Osteocyte (in vitro differentiated cells): ENCODE measurements at places on chromosomes 13 and 19. TPM values are rescaled to one million over a fixed set of nuclear protein-coding genes. Genes with fewer than 3 reads are reported as not detected.

- H3K27ac ChIP-seq = peak overlapping the region; percentile 48
- H3K4me3 ChIP-seq = no peak overlapping the region
Observed at GRCh38 chr13:43232144-43232872, 208.9 kb downstream of the DNAJC15 start.

DNA sequence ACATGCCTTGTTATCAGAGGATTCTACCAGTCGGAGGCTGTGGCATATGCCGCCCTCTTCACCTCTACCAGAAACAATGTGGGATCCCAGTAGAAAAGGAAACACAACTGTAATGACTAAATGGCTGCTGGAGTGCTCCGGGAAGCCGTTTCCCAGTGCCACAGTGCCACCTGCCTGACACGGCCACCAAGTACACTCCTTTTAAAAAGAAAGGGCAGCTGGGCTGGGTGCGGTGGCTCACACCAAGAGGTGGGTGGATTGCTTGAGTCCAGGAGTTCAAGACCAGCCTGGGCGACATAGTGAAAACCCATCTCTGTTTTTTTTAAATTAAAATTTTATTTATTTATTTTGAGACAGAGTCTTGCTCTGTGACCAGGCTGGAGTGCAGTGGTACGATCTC is 67.3 kb downstream of the TRPM4 start:
- H3K36me3 ChIP-seq = no peaks in the 10 kb centered on the region
- H3K4me1 ChIP-seq = peaks cover 4% of the 10 kb centered on the region
- H3K4me3 ChIP-seq = no peak overlapping the region
- peaks cover 4% of the 10 kb centered on the region for H3K27me3 ChIP-seq
- no peak overlapping the region for H3K27ac ChIP-seq

GRCh38 chr13:66835040-66835628 is 395.0 kb downstream of the PCDH9 start:
- peak overlapping the region; percentile 55 for H3K27ac ChIP-seq
- H3K4me3 ChIP-seq = no peak overlapping the region
- no peaks in the 10 kb centered on the region for H3K36me3 ChIP-seq
- no peak for DNase-seq
- no peaks in the 10 kb centered on the region for H3K27me3 ChIP-seq

- DNase-seq = no peak
- H3K4me3 ChIP-seq = no peak overlapping the region
- H3K4me1 ChIP-seq = peaks cover 13% of the 10 kb centered on the region
- H3K27ac ChIP-seq = no peak overlapping the region
- no peaks in the 10 kb centered on the region for H3K36me3 ChIP-seq
Observed at GRCh38 chr13:29429286-29429900, 166.1 kb downstream of the SLC7A1 start.

DNA sequence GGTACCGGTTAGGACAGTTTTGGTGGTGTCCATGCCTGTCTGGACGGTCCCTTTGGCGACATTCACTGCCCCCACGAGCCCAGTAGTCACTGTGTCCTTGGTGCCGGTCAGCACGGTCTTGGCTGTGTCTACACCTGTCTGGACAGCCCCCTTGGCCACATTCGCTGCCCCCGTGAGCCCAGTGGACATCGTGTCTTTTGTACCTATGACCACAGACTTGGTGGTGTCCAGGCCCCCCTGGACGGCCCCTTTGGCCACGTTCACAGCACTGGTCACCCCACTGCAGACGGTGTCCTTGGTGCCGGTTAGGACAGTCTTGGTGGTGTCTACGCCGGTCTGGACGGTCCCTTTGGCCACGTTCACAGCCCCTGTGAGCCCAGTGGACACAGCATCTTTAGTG is 6.2 kb downstream of the PLIN4 start:
- no peaks in the 10 kb centered on the region for H3K4me1 ChIP-seq
- no peaks in the 10 kb centered on the region for H3K36me3 ChIP-seq
- H3K27me3 ChIP-seq = no peaks in the 10 kb centered on the region
- no peak for DNase-seq
- no peak overlapping the region for H3K27ac ChIP-seq

The RXFP2 gene
- total RNA-seq = not detected in 2 replicates

The RNF113B gene
- not detected in 2 replicates for total RNA-seq

The ADAMTS10 gene
- total RNA-seq = 86.5 and 96.2 TPM in 2 replicates

The VMAC gene
- total RNA-seq = 10.0 and 10.7 TPM in 2 replicates
